ENCODE measurements at places on chromosomes 5 and 9.

- DNase-seq, result no peak
Observed at GRCh38 chr5:97536683-97537082, 353.6 kb upstream of the RIOK2 start.

- no peak for DNase-seq
Observed at GRCh38 chr5:58937031-58937681, 354.3 kb downstream of the RAB3C start.

- DNase-seq, result no peak
Observed at GRCh38 chr9:6506571-6506970, 93.6 kb downstream of the UHRF2 start.

- no peak for DNase-seq
Observed at GRCh38 chr5:90871391-90871991, 312.9 kb downstream of the ADGRV1 start.

- peak; percentile 5 for DNase-seq
Observed at GRCh38 chr5:134003817-134004625, 754 bp downstream of the VDAC1 start.

DNA sequence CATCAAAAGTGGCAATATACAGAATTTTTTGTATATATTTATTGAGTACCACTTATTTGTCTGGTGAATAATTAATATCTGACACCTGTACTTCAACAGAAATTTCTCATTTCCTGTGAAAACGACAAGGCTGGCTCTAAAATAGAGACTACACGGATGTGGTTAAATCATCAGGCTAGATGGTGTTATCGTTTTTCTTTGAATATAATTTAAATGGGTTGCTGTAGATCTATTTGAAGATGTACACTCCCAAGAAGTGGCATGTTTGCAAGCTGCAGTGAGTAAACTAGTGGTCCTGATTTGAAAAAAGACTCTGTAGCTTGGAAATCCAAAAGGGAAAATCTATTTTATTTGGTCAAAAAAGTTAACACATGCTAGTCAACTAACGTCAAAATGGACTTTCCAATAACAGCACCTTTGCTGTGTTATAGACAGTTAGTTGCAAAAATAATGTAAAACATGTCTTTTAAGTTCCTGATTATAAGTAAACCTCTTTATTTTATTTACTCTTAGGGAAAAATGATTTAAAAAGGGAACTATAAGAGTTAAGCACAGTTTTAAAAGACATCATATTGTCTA lies 13.8 kb downstream of the ST8SIA4 start:
- DNase-seq, result no peak

- DNase-seq, result no peak
Observed at GRCh38 chr5:135213466-135214239, 179.6 kb upstream of the PITX1 start.

DNA sequence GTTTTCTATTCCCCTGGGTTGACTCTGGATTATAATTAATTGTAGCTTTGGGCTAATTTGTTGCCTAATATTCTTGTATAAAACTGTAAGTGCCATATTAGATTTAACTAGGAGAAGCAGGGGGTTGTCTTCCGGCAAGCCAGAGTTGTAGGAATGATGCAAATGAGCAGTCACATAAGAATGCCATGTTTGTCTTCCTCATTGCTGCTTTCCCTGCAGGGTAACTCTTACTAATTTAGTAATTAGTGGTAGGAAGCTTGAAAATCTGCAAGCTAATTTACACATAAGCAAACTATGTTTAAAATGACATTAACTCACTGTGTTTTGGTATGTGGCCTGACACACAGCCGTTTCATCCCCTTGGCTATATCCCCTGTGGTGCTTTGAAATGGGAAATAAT lies 527.8 kb downstream of the KCTD16 start:
- DNase-seq, result no peak

GRCh38 chr9:123525424-123525823 lies 169.4 kb downstream of the CRB2 start:
- DNase-seq, result no peak

GRCh38 chr9:68777070-68777763 lies 72.2 kb downstream of the PIP5K1B start:
- DNase-seq, result no peak

DNA sequence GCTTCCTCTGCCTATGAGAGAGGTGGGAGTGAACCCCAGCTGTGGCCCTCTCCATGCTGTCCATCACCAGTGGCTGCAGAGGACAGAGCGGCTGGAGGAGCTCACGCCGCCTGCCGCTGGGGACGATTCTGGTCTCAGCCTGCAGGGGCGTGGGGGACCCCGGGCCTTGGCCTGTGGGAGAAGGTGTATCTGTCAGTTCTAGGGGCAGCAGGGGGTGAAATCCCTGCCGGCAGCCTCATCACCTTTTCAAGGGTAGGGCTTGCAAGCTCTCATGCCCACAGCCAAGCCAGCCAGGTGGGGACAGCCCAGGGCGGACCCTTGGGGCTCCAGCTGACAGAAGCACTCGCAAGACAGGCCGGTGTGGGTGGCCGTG lies 80.2 kb downstream of the TSPAN17 start:
- no peak for DNase-seq

GRCh38 chr9:36862206-36863145 lies 171.6 kb downstream of the PAX5 start:
- no peak for DNase-seq

GRCh38 chr9:2424619-2425033 lies 197.0 kb upstream of the VLDLR start:
- DNase-seq, result no peak

DNA sequence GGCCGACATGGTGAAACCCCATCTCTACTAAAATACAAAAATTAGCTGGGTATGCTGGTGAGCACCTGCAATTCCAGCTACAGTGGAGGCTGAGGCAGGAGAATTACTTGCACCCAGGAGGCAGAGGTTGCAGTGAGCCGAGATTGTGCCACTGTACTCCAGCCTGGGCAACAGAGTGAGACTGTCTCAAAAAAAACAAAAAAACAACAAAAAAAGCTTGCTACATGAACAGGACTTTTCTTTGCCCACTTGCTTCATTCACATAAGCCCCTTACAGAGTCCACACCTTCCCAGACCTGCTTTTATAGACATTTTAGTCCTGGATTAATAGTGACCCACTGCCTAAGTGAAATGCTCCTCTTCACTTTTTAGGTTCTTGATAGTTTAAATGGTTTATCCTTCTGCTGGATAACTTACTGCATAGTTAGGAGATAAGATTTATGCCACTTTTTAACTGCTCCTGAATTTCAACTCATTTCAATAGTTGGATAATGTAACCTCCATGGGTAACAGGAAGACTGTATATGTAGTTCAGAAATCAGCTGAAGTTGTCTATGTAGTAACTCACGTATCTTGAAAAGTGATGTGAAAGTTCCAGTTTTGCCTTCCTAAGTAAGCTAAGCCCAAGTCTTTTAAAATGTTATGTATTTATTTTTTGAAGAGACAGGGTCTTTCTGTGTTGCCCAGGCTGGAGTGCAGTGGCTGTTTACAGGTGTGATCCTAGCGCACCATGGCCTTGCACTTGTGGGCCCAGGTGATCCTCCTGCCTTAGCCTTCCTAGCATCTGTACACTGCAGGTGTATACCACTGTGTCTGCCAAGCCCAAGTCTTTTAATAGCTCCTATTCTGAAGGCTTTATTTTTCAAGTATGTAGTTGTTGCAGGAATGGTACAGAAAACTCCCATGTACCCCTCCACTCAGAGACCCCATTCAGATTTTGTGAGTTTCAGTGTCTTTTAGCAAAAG lies 19.7 kb downstream of the SUB1 start:
- DNase-seq, result no peak

- no peak for DNase-seq
Observed at GRCh38 chr5:174573221-174573994, 151.0 kb upstream of the MSX2 start.

DNA sequence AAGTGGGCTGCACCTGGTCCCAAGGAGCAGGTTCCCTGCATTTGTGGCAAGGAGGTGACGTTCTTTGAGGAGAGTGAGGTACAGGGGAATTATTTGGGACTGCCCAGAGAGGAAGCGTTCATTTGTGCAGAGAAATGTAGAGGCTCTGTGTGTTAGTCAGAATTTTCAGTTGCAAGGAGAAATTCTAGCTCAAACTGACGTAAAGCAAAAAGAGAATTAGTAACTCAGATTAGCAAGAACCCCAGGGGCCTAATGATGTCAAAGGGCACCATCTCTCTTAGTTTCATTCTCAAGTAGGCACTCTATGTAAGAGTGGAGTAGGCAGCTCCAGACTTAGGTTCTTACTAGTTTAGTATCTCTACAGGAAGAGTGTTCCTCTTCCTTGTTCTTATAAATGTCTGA lies 2.4 kb upstream of the TXN start:
- DNase-seq, result no peak

DNA sequence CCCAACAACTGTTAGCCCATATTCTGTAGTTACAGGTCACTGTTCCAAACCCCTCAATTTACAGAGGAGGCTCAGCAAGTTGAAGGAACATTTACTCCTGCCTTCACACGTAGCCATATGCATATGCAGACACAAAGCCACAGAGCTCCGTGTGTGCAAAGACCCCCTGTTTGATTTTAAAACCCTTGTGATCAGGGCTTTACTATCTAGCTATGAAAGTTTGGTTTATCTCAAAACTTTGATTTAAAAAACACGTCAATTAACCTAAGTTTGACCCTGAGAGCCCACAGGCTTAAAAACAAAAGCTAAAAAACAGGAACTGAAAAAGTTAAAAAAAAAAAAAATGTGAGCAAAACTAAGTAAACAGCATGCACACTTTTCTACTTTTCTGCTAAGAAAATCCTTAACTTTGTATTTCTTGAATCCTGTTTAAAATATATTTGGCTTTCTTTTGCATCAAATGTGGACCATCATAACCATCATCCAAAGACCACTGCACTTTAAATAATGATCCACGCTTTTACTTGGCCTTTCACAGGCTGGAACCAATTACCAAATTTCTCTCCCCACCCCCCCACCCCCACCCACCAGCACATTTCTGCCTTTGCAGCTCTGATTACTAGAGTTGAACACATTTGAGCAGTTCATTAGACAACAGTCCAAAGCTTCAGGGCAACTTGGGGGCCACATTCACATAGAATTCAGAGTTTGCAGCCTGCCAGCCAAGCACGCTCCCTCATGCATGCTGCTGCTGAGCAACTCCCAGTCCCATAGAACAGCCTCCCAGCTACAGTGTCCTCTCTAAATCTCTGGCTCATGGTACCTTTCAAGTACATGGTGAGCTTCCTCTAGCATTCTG lies 128.8 kb upstream of the MAP3K1 start:
- no peak for DNase-seq

GRCh38 chr9:81964218-81965171 lies 21.2 kb downstream of the SPATA31D3 start:
- DNase-seq, result no peak

DNA sequence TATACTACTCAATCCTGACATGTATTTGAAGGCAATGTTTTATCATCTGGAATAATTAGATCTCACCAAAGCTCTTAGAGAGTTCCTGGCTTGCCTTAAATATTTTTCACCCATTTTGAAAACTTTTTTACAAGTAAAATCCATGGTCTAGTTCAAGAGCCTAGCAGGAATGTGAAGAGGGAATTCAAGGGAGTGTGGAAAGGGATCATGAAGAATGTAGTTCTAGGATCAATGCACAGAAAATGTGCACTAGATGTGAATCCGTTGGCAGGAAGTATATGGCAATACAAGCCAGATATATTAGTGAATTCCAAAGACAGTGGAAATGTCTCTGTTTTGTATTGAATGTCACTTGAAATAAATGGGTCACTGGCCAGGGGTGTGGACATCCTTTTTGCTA lies 167.9 kb upstream of the MOCS2 start:
- no peak for DNase-seq

DNA sequence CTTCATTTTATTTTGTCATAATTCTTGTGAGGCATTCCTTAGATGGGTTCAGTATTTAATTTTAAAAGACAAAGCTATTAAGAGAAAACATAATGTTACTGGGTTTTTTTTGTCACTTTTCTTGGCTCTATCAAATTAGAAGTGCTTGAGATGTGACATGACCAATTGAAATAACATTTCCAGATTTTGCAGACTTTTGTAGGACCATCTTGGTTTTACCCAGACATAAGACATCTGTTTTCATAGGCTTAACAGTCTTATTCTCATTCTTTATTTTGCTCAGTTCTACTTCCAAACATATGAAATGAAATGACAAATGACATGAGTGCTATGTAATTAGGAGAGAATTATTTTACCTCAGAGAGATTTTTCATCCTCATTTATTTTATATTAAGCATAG lies 19.6 kb downstream of the GPR21 start:
- no peak for DNase-seq

GRCh38 chr9:13076616-13077015 lies 202.9 kb downstream of the MPDZ start:
- DNase-seq, result no peak

DNA sequence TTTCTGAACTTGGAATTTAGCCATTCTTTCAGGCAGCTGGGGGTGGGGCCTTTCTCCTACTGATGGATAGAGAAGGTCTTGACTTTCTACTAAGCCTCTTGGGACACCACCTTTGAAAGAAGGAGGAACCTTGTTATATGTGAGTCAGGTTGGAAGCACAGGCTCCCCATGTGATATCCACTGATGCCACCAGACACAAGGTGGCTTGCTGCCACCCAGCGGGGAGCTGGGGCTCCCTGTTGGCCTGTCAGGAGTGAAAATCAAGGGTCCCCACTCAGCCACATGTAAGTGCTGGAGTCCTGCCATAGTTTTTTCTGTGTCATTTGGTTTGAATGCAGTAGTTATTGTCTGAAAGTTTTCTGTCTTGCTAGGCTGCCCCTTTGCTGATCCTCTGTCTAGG lies 252.4 kb upstream of the NFIL3 start:
- DNase-seq, result no peak

GRCh38 chr5:173831196-173831914 lies 56.8 kb upstream of the CPEB4 start:
- no peak for DNase-seq

- DNase-seq, result no peak
Observed at GRCh38 chr5:126414874-126415502, 8.2 kb upstream of the GRAMD2B start.

- DNase-seq, result no peak
Observed at GRCh38 chr5:83639911-83640310, 80.7 kb downstream of the HAPLN1 start.

GRCh38 chr9:133113949-133114885 lies 6.8 kb downstream of the RALGDS start:
- DNase-seq, result no peak

DNA sequence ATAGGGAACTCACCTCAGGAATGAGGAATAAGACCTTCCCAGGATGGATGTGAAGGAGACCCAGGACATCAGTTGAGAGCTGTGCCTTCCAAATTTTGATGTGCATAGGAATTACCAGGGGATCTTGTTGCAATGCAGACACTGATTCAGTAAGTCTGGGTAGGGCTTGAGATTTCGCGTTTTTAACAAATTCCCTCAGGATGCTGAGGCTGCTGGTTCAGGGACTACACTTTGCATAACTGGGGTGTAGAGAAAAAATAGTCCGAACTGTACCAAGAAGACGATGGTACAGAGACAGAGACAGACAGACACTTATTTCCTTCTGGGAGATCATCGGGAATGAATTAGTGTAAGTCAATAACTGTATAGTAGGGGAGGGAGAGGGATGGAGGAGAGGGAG lies 82.3 kb upstream of the FREM1 start:
- DNase-seq, result no peak

- no peak for DNase-seq
Observed at GRCh38 chr5:158953929-158954534, 145.7 kb downstream of the EBF1 start.

All from stimulated activated CD8-positive, alpha-beta memory T cell treated with anti-CD3 and anti-CD28 coated beads, Interleukin-2, amount 100 ng/mL, for 1 hour (primary cell).